ENCODE measurements at places on chromosomes 1 and 21. TPM values are rescaled to one million over a fixed set of nuclear protein-coding genes. Genes with fewer than 3 reads are reported as not detected.

TMEM269 gene
- total RNA-seq: not detected

OR10Z1 gene
- total RNA-seq: not detected

KCNA3 gene
- not detected for total RNA-seq

AQP10 gene
- total RNA-seq: 0.13 TPM

NDUFS5 gene
- 246 TPM for total RNA-seq

SLC9C2 gene
- under 0.01 TPM for total RNA-seq

RBP7 gene
- total RNA-seq: not detected

ATP1A2 gene
- total RNA-seq: 0.22 TPM

PDZK1 gene
- 0.39 TPM for total RNA-seq

ZNF593OS gene
- total RNA-seq: not detected

GPR25 gene
- total RNA-seq: not detected

OR2G6 gene
- not detected for total RNA-seq

FCGR1A gene
- not detected for total RNA-seq

KISS1 gene
- total RNA-seq: not detected

MCOLN3 gene
- 13.7 TPM for total RNA-seq

ALX3 gene
- total RNA-seq: not detected

TIE1 gene
- total RNA-seq: 1.6 TPM

IGSF9 gene
- total RNA-seq: not detected

ST6GALNAC5 gene
- 1.0 TPM for total RNA-seq

SHISAL2A gene
- total RNA-seq: not detected

ELAVL4 gene
- total RNA-seq: not detected

Measured in articular chondrocyte of knee joint (primary cell).